NCI-H1417 treated with DMSO at 0.1 percent for 48 hours (cell line): ENCODE measurements at places on chromosomes 3 and 15.

DNA sequence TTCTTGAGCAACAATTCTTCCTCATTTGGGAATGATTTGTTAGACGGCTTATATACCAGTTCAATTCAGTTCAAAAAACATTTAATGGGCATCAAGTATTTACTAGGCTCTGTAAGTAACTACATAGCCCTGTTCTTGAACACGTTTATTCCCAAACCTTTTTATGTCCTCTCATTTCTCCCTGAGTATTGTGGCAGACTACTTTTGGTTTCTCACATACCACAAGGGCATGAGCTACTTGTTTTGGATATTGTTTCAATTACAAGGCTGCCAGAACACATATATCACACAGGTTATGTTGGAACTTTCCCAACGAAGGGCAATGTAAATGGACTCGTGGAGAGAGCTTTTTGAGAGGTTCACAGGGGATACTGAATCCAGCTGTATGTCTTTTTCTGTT lies 363.8 kb upstream of the NAALADL2 start:
- no peak for DNase-seq

GRCh38 chr3:119625451-119626153 lies 27.9 kb downstream of the PLA1A start:
- DNase-seq = no peak

DNA sequence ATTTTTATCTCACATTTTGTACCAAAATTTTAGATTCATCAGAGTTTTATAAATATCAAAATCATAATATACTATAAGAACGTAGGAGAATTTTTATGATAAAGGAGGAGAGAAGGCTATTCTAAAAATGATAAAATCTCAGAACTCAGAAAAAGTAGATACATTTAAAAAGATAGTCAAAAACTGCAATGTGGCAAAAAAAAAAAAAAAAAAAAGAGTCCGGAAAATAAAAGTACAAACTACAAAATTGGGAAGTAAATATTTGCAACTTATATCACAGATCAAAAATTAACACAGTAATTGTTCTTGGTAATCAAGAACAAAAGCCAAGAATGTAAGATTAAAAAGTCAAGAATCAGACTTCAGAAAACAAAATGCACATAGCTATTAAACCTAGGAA lies 332.1 kb downstream of the MCTP2 start:
- DNase-seq = no peak

DNA sequence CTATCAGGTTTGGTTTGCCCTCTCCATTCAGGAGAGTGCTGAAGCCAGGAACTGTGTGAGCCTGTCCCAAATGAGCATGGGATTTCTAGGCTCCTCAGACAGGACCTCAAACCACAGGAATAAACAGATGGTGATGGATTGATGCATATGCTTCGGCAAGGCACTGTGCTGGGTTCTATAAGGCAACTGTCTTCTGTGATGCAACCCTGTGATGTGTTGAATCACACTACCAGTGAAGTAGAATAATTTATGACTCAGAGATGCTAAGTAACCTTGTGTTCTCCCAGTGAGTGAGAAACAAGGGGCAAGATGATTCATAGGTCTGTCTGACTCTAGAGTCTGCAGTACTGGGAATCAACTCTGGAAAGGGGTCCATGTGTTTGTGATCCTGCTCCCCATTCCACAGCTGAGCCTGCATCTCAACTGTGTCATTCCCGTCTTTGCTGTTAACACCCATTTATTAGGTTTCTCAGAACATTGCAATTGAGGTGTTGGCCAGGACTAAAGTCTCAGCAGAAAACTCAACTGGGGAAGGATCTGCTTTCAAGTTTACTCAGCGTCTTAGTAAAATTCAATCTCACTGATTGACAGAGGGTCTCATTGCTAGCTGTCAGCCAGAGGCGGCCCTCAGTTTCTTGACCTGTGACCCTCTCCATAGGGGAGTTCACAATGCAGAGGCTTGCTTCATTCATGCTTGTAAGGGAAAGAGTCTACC lies 510.1 kb upstream of the CFAP20DC start:
- DNase-seq = no peak

- DNase-seq = no peak
Measured at GRCh38 chr3:62955126-62955525, 79.9 kb upstream of the CADPS start.

GRCh38 chr15:101332061-101332467 lies 37.0 kb upstream of the SNRPA1 start:
- DNase-seq = no peak

- DNase-seq = no peak
Measured at GRCh38 chr3:49172551-49173041, 1.2 kb downstream of the KLHDC8B start.

GRCh38 chr15:73647259-73648013 lies 14.2 kb upstream of the NPTN start:
- no peak for DNase-seq

DNA sequence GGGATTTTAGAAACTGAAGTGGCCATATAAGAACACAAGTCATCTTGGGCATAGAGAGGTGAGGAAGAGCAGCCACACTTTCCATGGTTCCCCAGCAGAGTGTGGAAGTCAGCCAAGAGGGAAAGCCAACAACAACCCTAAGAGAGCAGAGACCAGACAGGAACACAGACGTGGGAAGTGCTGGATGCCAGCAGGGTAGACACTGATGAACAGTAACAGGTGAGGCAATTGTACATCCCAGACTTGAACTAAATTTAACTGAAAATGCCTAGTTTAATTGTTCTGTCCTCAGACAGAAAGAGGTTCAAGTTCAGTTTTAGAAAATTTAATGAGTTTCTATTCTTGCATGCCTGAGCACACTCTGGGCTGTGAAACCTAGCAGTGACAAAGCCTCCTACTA lies 212.1 kb downstream of the ATP8B4 start:
- no peak for DNase-seq

DNA sequence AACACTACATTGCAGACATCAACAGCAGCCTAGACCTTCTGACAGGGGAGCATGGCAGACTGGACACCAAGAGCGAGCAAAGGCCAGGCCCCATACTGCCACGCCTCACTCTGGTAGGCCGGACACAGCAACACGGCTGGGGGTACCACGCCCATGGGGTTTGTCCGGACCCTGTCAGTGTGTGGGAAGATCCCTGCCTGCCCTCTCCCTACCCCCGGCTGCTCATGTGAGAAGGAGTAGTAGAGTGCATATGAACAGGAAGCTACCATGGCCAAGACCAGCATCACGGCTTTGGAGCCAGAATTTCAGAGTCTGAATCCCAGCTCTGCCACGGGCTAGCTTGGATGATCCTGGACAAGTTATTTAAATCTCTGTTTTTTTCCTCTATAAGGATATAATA lies 27.9 kb downstream of the ALDH1L1 start:
- no peak for DNase-seq

GRCh38 chr3:9352917-9353752 lies 9.7 kb upstream of the THUMPD3 start:
- peak; percentile 22 for DNase-seq

GRCh38 chr3:118229196-118229595 lies 805.5 kb downstream of the IGSF11 start:
- no peak for DNase-seq

DNA sequence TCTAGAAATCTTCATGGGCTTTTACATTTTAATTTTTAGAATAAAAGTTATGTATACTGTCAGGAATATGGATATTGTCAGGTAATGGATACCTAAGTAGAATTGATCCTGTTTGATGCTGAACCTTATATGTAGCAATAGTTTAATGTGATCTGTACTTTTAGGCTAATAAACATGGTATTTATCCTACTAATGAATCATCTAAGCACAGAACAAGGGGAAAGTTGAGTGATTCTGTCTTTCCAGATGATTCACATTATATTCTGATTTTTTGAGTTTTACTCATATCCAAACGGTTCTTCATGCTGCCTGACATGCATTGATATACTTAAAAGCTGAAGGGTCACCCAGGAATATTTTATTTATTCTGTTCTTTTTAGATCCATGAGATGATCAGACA lies 34.5 kb downstream of the FANCI start:
- DNase-seq = no peak

DNA sequence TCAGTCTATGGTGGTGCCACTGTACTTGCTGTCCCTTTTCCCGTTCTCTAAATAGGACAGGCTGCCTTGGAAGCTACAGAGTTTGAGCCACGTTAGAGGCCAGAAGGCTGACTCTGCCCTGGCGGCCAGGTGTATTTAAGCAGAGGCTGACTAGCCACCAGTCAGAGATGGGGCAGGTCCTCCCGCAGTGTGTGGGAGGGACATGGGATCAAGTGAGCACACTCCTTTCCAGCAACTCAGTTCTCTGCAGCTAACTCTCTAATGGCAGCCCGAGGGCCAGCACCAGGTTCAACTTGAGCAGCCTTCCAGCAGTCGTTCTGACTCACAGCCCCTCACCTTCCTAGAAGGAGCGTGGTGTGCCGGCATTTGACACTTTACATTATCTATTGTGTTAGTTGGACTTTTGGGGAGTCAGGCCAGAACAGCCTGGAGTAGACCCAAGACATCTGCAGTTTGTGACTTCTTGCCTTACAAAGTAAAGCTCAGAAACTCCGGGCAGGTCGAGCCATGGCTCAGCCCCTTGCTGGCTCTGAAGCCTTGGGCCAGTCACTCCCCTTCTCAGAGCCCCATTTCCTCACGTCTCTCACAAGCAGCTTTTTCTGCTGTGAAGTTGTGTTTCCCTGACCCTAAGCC lies 46.7 kb upstream of the MYZAP start:
- DNase-seq = no peak
